ENCODE measurements at places on chromosomes 6 and 20.
A peak's percentile ranks its signal among the peaks of the same experiment; 100 is the strongest.

GRCh38 chr6:165917576-165917975 lies 250.1 kb downstream of the TBXT start:
- DNase-seq, result no peak

- peak; percentile 11 for DNase-seq
These were observed 50.0 kb upstream of the SLC22A23 start for GRCh38 chr6:3506751-3507383.

DNA sequence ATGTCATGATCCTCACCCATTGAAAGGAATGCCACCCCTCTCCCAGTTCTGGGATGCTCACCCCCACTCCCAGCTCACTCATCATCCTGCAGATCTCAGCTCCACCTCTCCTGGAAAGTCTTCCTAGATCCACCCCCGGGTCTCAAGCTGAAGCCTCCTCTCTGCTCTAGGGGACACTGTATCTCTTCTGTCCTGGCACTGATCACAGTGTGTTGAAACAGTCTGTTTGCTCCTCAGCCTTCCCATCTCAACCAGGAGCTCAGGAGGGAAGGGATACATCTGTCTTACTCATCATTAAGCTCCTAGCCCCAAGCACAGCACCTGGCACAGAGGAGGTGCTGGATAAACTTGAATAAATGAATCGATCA lies 80.1 kb downstream of the MRPL14 start:
- DNase-seq, result peak; percentile 37

DNA sequence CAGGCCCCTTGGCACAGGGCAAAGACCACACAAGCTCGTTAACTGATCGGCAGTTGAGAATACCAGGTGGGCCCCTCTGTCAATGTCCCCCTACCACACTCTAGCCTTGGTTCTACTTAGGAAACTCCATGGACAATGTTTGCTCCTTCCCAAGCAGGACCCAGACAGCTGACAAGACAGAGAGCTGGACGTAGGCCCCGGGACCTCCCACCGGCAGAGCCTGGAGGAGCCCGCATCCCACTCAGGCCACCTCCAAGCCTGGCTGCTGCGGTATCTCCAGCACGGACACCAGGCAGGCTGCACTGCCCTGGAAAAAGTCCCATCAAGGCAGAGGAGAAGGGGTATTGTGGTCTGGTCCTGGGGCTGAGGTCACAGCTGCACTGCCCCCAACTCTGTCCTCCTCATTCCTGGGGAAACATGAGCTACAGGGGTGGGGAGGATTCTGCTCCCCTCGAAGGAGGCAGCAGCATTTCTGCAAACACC lies 6.2 kb upstream of the GRM4 start:
- no peak for DNase-seq

DNA sequence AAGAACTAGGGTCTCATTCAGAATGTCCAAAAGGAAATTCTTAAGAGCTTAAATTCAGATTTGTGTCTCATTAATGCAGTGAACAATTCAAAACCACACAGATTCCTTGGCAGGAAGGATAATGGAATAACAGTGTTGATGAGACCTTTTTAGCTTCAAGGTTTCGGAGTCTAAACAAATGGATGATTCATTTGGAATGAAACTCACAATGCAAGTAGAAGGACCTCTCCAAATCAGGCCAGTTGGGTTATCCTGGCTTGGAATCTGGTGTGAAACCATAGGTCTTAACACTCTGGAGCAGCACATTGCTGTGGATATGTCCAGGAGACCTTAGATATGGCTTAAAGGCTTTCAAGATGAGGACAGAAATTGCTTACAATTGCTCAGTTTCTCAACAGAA lies 44.9 kb downstream of the KCTD20 start:
- DNase-seq, result peak; percentile 14

GRCh38 chr6:30689022-30689865 lies 1.5 kb downstream of the NRM start:
- no peak for DNase-seq

DNA sequence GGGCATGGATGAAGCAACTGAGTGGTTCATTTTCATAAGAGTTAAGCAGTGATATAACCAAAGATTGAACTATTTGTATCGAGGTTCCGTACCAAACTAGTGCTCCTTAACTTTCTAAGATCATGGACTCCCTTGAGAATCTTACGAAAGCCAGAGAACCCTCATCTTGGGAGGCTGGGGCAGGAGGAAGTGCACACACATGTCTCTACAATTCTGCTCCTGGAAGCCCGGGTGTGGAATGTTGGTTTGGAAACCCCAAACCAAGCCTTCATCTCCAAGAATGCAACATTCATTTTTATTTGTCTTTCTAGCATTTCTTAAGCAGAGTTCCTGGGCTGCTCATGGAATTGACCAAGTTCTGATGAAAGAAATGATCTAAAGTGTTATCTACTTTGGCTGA lies 250.5 kb upstream of the PRND start:
- DNase-seq, result peak; percentile 28

GRCh38 chr20:48535556-48535955 lies 292.2 kb downstream of the PREX1 start:
- no peak for DNase-seq

GRCh38 chr20:49603209-49603627 lies 35.3 kb upstream of the PTGIS start:
- DNase-seq, result peak; percentile 45

- peak; percentile 96 for DNase-seq
These were observed 26.8 kb downstream of the HLA-E start for GRCh38 chr6:30515944-30516753.

GRCh38 chr6:75115481-75115880 lies 90.4 kb downstream of the COL12A1 start:
- peak; percentile 52 for DNase-seq

DNA sequence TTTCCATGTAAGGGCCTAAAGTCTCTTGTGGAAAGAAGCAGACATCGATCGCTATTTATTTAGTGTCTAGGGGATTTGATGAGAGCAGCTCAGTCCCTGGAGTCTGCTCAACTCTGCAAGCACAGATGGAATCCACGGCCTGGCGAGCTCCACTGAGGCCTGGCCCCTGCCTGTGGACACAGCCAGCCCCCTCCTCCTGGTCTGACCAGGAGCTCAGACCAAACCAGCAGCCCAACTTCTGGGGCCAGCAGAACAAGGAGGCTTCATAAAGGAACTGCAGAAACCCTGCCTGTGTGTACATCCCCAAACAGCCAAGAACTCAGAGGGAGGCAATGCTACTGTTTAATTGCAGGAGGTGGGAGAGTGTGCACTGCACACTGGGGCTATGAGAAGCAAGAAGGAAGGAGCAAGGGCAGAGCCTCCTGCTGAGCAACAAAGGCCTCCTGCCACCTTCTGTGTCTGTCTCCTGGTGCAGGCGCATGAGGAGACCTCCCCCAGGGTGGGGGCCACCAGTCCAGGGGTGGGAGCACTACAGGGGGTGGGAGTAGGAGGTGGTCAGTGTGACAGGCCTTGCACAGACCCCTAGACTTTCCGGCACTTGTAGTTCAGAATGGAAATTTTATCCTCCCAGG lies 3.8 kb downstream of the CST5 start:
- DNase-seq, result no peak

DNA sequence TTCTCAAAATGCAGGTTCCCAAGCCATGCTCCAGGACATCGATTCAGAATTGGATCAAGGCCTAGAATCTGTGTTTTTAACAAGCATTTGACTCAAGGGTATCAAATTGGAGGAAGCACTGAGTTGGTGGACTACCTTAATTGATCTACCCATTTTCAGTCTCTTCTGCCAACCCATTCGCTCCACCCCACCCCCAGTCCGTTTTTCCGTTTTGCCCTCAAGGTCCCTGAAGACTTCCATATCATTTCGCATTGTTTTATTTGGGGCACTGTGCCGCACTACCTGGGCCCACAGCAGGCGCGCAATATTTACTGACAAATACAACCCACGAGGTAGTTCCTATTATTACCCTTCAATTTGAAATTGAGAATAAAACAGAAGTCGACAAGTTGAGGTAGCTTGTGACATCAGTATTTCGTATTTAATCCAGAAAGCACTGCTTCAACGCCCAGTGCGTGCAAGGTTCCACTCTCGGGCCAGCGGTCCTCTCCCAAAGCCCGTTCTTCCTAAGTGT lies 557 bp upstream of the DHX35 start:
- DNase-seq, result no peak

- no peak for DNase-seq
These were observed 22.4 kb downstream of the SYNJ2 start for GRCh38 chr6:158003910-158004700.

DNA sequence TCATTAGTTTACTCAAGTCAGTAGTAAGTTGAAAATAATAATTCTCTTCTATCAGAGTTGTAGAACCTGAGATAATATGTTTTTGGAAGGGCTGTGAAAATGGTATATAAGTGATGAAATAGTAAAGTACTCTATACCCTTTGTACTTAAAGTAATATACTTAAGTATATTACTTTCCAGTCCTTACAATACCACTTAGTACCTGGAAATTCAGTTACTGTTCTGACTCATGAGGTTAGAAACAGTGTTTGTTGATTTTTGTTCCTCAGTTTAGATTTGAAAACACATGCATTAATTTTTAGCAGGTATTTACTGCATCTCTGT lies 10.1 kb downstream of the TULP4 start:
- DNase-seq, result no peak

GRCh38 chr6:101537753-101538316 lies 144.3 kb downstream of the GRIK2 start:
- DNase-seq, result peak; percentile 40

GRCh38 chr20:47389867-47390347 lies 33.4 kb upstream of the ZMYND8 start:
- peak; percentile 53 for DNase-seq

DNA sequence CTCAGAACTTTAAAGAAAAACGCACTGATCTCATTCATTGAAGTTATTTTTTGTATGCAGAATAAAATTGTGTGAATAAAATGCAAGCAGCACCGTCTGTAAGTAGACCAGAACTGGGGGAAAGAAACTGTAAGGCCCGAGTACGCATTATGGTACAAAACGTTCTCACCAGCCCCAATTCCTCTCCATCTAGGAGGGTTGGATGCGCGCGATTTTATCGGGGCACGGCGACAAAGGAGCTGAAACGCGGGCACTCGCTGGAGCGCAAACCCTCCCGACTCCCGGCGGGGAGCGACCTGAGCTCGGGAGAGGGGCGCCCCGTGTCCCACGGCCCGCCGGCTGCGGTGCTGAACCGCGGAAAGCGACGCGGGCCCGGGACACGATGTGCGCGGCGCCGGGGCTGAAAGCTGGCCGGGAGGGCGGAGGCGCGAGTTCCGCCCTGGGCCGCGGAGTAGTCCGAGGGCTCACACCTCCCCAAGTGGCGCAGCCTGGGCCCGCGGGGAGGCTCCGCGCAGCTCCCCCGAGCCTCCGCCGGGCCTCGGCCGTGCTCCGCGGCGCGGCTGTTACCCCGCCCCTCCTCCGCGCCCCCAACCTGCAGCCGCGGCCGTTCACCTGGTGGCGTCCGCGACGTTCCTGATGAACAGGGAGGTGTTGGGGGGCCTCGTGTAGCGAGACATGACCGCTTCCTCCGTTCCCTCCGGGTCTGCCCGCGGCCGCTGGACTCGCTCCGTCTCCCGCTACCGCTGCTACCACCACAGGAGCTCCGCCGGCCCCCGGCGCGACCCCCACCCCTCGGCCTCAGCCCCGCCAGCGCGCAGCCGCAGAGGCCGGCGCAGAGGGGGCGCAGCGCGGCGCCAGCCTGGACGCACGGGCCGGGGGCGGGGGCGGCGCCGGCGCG lies at the start of gene SRSF12:
Gene SRSF12 (minus strand): TSS at position 861 of the 898 bp plus-strand sequence. CDS start 184 bp downstream, at position 677.
- DNase-seq, result peak; percentile 19

DNA sequence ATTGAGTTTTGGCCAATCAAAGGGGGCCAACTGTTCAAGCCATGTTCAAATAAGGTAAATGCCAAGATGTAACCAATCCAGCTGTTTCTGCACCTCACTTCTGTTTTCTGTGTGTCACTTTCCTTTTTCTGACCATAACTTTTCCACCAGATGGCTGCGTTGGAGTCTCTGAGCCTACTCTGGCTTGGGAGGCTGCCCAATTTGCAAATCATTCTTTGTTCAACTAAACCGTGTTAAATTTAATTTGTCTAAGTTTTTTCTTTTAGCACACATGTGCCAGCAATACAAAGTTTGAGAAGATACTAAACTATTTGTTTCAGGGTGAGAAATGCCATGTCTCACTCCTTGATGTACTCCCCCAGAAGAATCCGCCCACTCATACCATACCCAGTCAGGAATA lies 52.1 kb downstream of the IYD start:
- DNase-seq, result no peak

- no peak for DNase-seq
These were observed 67.4 kb upstream of the BMP2 start for GRCh38 chr20:6699921-6700562.

DNA sequence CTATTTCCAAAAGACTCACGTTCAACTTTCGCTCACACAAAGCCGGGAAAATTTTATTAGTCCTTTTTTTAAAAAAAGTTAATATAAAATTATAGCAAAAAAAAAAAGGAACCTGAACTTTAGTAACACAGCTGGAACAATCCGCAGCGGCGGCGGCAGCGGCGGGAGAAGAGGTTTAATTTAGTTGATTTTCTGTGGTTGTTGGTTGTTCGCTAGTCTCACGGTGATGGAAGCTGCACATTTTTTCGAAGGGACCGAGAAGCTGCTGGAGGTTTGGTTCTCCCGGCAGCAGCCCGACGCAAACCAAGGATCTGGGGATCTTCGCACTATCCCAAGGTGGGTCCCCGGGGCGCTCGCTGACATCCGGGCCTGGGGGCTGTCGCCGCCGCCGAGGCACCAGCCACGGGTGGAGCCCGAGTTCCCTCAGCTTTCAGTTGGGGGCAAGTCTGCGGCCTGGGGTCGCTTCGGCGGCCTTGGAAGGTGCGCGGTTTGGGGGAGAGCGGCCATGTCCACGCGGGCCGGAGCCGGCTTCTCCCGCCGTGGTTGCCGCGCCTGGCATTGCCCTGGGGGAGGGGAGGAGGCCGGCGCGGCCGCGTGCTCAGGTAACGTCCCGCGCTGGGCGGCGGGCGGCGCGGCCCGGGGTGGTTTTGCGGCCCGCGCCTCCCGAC lies 429 bp downstream of the AMD1 start:
- DNase-seq, result no peak

DNA sequence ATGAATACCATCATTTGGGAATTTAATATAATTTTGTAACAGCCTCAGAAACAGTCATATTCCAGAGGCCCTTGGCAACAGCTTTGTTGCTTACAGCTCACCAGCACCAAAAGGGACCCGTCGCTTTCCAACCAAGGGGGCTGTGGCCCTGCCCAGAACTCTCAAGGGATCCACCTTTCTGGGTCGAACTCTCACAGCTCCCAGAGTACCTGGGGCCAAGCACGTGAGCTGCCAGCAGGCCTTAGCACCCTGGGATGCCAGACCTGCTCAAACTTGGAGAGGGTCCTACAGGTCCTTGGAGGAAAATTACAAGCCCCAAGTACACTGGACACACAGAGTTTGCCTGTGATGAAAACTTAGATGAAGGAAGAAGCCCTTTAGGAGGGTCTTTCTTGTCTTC lies 66.6 kb downstream of the SNX5 start:
- DNase-seq, result no peak

DNA sequence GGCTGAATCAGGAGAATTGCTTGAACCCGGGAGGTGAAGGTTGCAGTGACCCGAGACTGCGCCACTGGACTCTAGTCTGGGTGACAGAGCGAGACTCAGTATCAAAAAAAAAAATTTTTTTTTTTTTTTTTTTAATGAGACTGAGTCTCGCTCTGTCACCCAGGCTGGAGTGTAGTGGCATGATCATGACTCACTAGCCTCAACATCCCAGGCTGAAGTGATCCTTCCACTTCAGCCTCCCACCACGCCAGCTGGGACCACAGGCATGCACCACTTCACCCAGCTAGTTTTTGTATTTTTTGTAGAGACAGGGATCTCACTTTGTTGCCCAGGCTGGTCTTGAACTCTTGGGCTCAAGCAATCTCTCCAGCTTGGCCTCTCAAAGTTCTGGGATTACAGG lies 53.3 kb downstream of the MYO6 start:
- DNase-seq, result peak; percentile 10

- DNase-seq, result peak; percentile 96
These were observed 455.0 kb downstream of the RFPL4B start for GRCh38 chr6:112802144-112802543.

Data from IMR-90 (cell line).